ENCODE measurements at places on chromosomes 6 and 20. TPM values are rescaled to one million over a fixed set of nuclear protein-coding genes. Genes with fewer than 3 reads are reported as not detected.

Gene EMILIN3
- total RNA-seq, result not detected

Gene CRNKL1
- 22.4 TPM for total RNA-seq

DNA sequence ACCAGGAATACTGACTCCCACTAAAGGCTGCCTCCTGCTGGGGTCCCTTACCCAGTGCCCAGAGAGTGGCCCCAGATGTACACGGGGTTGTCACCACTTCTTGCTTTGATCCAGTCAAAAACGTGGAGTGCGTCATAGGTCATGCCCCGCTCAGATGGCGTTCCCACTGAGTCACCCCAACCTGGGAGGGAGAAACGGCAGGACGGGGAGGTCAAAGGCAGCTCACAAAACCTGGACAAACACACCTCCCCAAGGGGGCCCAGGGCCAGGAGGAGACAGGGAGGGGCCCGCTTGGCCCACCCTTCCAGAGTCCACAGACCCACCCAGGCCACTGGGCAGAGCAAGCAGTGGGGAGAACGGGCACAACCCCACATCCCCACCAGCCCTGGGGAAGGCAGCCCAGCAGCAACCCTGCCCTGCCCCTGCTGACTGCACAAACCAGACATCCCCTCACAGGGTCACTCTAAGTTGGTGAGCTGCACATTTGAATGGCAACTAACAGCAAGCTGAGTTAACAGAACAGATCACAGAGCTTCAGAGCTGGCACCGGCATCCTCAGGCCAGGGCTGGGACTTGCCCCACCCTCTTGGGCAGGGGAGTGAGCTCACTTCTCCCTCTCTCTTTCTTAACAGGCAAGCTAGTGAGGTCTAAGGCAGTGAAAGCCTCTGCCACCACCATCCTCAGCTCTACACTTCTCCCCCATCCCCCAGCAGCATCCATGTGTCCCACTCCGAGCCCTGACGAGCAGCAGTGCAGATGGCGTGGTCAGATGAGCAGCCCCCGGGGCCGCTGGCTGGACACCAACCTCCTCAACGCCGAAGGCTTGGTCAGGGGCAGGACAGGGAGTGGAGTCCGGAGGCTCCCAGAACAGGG is 61.7 kb downstream of the PYGB start:
- DNase-seq, result peak; percentile 87

GRCh38 chr6:149766156-149766769 is 16.7 kb downstream of the PCMT1 start:
- DNase-seq, result no peak

DNA sequence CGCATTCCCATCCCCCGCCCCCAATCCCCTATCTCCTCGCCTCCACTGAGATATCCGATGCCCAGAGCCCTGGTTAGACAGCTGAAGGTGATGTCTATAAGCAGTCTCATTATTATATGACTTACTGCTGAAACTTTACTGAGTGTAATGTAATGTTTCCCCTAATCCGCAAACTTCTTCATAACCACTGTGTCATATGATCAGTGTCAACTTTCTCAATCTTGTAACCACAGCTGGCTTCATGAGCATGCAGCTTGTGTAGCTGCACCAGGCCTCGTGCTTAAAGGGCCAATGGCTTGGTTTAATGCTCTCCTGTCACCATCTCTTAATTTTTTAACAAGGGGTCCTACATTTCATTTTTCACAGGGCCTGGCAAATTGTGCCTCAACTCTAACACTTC is 8.1 kb downstream of the ASIP start:
- DNase-seq, result no peak

DNA sequence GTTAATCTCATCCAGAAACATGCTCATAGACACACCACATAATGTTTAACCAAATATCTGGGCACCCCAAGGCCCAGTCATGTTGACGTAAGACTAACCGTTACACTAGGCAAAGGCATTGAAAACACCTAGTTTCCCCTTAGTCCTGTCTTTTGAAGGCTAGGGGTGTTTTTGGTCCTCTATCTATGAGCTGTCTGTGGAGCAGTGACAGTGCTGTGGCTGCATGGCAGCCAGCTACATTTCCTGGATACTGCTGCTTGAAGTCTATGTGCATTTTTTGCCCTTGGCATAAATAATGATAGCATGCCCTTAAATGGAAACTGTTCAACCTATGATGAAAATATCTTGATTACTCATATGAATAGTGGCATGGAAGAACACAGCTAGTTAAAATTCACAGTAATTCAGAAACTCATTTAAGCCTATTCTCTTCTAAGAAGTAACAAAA is 18.6 kb downstream of the FARS2 start:
- DNase-seq, result no peak

Gene NKAIN4
- 0.27 TPM for total RNA-seq

- peak; percentile 9 for DNase-seq
Observed at GRCh38 chr20:25052255-25053194, 5.4 kb downstream of the ACSS1 start.

Gene ALDH8A1
- total RNA-seq, result 0.55 TPM

Gene FAM83C
- total RNA-seq, result not detected

Gene CLPSL2
- not detected for total RNA-seq

DNA sequence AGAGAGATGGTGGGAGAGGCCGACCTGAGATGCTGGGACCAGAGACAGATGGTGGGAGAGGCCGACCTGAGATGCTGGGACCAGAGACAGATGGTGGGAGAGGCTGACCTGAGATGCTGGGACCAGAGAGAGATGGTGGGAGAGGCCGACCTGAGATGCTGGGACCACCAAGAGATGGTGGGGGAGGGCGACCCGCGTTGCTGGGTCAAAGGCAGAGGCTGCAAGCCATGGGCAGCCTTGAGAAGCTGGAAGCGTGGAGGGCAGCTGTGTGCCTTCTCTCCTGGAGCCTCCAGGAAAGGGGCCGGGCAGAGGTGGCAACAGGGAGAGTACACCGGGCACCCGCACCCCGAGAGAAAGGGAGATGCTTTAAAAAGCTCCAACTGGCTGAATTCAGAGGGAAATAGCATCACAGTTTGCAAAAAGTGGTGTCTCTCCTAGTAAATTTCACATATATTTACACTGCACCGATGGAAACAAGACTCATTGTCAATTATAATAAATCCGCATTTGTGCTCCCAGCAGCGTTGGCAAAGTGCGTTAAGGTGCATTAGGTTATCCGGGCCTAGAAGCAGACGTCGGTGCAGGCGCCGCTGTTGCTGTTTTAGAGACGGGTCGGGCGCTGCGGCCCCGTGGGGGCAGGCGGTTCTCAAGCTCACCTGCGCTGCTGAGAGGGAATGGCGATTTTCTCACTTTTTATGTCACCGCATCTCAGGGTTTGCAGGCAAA is 132.4 kb downstream of the DLL1 start:
- DNase-seq, result no peak

DNA sequence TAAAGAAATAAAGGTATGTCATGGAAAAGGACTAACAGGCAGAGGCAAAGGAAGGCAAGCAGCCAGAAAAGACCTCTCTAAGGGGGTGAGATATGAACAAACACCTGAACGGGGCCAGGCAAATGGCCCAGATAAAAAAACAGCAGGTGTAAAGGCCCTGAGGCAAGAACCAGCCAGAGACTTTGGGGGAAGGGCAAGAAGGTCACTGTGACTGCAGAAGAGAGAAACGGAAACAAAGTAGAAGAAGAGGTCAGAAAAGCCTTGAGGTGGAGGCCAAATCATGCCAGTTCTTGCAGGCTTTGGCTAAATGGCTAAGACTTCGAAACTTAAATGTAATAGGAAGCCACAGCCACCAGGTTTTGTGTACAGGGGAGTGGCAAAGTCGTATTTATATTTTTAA is 30.8 kb downstream of the KIF16B start:
- no peak for DNase-seq

Gene ELOVL2
- not detected for total RNA-seq

Gene POPDC3
- total RNA-seq, result not detected

Gene NPEPL1
- total RNA-seq, result 30.3 TPM

Gene FBXO5
- total RNA-seq, result 4.5 TPM

- no peak for DNase-seq
Observed at GRCh38 chr20:57320358-57320757, 9.2 kb upstream of the SPO11 start.

DNA sequence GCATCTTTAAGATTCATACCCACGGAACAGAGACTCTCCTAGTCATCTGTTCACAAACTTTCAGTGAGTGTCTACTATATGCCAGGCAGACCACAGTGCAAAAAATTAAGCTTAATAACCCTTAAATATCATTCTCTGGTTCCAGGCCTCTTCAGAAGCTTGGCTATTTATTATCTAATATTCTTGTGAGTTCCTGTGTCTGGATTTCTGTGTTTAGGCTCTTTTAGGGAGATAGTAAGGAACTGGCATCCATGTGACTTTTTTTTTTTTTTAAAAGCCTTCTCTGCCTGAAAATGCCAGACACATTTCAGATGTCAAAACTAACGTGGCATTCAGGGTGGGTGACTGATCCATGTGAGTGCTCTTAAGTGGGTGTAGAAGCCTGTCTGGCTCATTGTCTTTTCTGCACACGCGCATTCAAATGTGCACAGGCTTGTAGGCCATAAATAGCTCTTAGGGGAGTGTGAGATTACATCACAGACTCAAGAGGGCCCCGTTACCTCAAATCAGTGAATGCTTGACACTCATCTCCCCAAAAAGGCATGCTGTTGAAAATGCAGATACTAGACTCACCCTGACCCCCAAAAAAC is 141.9 kb downstream of the GMPR start:
- no peak for DNase-seq

GRCh38 chr6:38755207-38755606 is 40.1 kb downstream of the DNAH8 start:
- DNase-seq, result no peak

DNA sequence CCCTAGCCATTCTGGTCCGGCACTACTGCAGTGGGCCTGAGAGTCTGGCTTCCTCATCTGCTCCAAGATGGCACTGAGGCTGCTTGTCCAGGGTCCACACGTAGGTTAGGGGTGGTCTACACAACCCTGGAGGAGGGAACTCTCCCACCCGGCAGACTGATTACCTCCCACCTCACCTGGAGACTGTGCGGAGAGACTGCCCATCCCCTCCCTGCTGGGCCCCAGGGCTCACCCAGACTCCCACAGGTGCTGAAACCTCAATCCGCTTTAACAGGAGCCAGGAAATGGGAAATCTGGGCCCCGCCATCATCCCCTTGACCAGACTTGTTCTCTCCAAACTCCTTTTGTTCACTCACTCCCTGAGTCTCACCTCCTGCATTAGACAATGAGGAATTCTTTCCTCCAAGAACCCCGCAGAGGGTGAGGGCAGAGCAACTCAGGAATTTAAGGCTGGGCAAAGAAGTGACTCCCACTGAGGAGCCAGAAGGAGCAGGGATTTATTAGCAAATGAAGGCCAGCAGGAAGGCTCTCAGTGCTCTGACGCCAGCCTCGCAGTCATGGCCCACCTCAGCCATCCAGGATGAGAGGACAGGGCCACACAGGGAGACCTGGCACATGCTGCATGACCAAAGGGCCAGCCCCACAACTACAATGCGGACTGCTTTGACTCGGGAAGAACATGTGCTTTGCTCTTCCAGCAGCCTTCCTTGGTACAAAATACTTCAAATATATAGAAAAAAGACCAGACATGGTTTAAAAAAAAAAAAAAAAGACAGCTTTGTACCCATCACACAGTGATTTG is 53.0 kb downstream of the CDK5RAP1 start:
- DNase-seq, result no peak

Gene BPI
- total RNA-seq, result not detected

DNA sequence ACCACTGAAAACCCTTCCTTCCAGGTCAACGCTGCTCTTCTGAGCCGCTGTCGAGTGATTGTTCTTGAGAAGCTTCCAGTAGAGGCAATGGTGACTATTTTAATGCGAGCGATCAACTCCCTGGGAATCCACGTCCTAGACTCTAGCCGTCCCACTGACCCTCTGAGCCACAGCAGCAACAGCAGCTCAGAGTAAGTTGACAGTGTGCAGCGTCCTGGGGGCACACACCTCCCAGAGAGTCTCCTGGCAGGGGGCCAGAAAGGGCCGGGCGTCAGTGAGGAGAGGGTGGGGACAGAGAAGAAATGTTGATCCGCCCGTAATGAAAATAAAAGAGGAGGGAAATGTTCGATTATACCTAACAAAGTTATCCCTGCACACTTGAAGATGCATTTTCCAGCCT is 5.0 kb downstream of the WRNIP1 start:
- DNase-seq, result no peak

DNA sequence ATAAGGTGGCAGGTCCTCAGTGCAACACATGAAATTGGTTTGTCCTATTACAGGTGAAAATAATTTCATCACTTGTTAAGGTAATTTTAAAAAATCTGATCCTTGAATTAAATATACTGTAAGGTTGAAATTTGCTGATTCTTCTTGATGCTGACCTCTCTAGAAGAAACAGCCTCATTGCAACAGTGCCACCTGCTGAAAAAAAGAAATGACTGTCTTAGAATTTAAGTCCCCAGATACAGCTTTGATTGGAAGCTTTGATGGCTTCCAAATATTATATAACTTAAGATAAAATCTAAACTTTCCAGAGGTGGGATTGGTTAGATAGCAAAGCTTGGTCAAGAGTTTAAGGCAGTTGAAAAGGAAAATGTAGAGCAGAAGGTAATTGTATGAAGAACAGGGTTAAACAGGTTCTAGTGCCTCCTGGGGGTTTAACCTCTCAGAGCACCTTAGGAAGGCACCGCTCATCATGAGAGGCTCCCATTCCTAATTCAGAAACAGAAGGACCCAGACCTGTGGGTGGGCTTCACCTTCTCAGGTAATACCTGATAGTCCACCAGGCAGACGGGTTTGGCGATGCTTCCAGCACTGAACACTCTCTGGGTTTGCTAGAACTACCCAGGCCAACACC is 401.0 kb downstream of the PAX1 start:
- DNase-seq, result no peak

Gene SH3BGRL2
- 141 TPM for total RNA-seq

- no peak for DNase-seq
Observed at GRCh38 chr20:56411759-56412472, at the start of gene CASS4. TSS of gene CASS4 (plus strand) at chr20:56412260. CDS start at chr20:56412459, 199 bp downstream.

DNA sequence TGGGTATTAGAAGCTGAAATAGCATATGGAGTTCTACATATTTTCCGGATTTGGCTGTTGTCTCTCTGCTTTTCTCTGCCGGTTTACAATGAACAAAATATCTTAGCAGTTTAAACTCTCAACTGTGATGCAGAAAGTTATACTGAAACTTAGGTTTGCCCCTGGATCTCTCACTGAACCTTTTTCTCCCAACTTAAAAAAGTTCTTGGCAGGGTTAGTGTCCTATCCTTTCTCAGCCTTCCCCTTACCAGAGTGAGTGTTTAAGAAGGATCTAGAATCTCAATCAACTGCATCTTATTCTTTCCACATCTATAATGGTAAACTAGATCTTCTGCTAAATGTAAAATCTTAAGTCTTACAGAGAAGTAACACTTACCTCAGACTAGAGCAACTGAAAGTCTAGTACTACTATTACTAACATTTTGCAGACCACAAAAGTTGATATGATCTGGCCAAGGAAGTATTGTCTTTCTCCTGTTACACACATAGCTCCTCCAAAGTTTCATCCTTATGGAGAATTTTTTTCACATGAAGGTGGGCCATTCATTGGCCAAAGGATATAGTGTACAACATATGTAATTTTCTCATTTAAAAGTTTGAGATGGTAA is 392.3 kb upstream of the RUNX2 start:
- DNase-seq, result no peak

- no peak for DNase-seq
Observed at GRCh38 chr20:35009665-35010328, 54.1 kb downstream of the MYH7B start.

Gene OLIG3
- total RNA-seq, result not detected

GRCh38 chr6:72987301-72987700 is 238.0 kb downstream of the KHDC1L start:
- DNase-seq, result no peak

- no peak for DNase-seq
Observed at GRCh38 chr6:92139601-92140000, 1279.8 kb downstream of the EPHA7 start.

- DNase-seq, result no peak
Observed at GRCh38 chr20:46735436-46735835, 26.0 kb downstream of the SLC2A10 start.

Gene CGAS
- 2.9 TPM for total RNA-seq

Gene FILIP1
- total RNA-seq, result 0.98 TPM
